Smooth muscle cell of the pulmonary artery (primary cell): ENCODE measurements at places on chromosomes 5 and 9. TPM values are rescaled to one million over a fixed set of nuclear protein-coding genes. Genes with fewer than 3 reads are reported as not detected.

The FGF18 gene
- 0.13 TPM in 1 of 2 replicates, not detected in the other for total RNA-seq

The HSD17B3 gene
- total RNA-seq = not detected in 2 replicates

The PLAC8L1 gene
- 0.20 and 0.52 TPM in 2 replicates for total RNA-seq

The GOLGA2 gene
- 124 and 137 TPM in 2 replicates for total RNA-seq

The GPRIN1 gene
- total RNA-seq = 2.1 and 2.9 TPM in 2 replicates

The NR5A1 gene
- not detected in 2 replicates for total RNA-seq

The RAD23B gene
- 90.0 and 98.4 TPM in 2 replicates for total RNA-seq

The CDH10 gene
- total RNA-seq = 0.72 and 2.4 TPM in 2 replicates

The GRIA1 gene
- 0.23 and 2.4 TPM in 2 replicates for total RNA-seq

The LHX3 gene
- total RNA-seq = not detected in 2 replicates

The ADAMTSL2 gene
- total RNA-seq = 2.0 and 10.6 TPM in 2 replicates

The PCDHB3 gene
- total RNA-seq = 0.79 and 1.6 TPM in 2 replicates

The OR1Q1 gene
- 0.59 TPM in 1 of 2 replicates, not detected in the other for total RNA-seq

The MED22 gene
- 18.7 and 25.5 TPM in 2 replicates for total RNA-seq

The CDH12 gene
- not detected in 2 replicates for total RNA-seq

The DOCK8 gene
- 0.07 and 0.26 TPM in 2 replicates for total RNA-seq

The SHOC1 gene
- total RNA-seq = under 0.01 TPM in 1 of 2 replicates, not detected in the other

The TEX53 gene
- not detected in 2 replicates for total RNA-seq

The PCDHB15 gene
- total RNA-seq = 0.59 and 0.91 TPM in 2 replicates

The ORM2 gene
- not detected in 2 replicates for total RNA-seq

The IL5 gene
- not detected in 2 replicates for total RNA-seq

The IL9 gene
- not detected in 2 replicates for total RNA-seq

The DMAC1 gene
- total RNA-seq = 4.5 and 5.7 TPM in 2 replicates

The PLGRKT gene
- 8.3 and 9.5 TPM in 2 replicates for total RNA-seq

The PALM2AKAP2 gene
- 25.2 and 42.6 TPM in 2 replicates for total RNA-seq

The MAPKAP1 gene
- 65.4 and 102 TPM in 2 replicates for total RNA-seq

The SH3GL2 gene
- 0.07 TPM in 1 of 2 replicates, not detected in the other for total RNA-seq

The SLC27A6 gene
- total RNA-seq = 0.10 and 0.13 TPM in 2 replicates

The PTGS1 gene
- total RNA-seq = 93.5 and 257 TPM in 2 replicates
